Cardiac fibroblast (primary cell): ENCODE measurements at places on chromosomes 5 and 9.

DNA sequence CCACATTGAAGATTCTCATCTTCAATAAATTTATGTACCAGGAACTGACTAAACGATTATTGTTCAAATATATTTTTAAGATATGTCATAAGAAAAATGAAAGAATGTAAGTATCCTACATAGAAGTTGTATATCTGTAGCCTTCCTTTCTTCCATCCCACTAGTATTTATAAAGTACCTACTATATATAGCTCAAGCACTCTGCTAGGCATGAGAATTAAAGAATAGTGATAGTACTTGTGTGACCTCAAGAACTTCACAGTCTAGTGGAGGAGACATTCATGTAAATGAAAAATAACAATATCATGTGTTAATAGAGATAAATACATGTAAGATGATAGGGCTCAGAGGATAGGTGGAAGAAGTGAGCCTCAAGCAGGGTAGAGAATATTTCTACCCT, 201.0 kb upstream of the HMHB1 start:
- no peak for DNase-seq

- peak; percentile 54 for DNase-seq
Observed at GRCh38 chr9:133731876-133732638, 6.1 kb downstream of the SARDH start.

DNA sequence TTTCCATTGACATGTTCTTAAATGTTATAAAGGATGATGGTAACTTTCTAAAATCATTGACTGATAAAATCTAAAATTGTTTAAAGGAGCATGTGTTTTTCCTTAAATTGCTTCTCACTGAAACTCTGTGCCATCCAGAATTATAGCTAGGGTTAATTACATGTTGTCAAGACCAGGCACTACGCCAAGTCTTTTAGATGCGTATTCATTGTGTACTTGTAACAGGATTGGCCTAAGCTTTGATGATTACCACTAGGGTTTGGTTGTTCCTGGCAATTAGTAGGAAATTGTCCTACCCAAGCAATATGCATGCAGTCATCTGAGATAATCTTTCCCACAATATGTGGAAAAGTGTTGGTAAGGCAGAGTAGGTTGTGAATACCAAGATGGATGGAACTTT, 43.8 kb downstream of the PRKACG start:
- no peak for DNase-seq

GRCh38 chr9:123175854-123176629, 92.3 kb downstream of the STRBP start:
- no peak for DNase-seq

GRCh38 chr9:30065888-30066287, 2318.6 kb upstream of the ACO1 start:
- DNase-seq = no peak

DNA sequence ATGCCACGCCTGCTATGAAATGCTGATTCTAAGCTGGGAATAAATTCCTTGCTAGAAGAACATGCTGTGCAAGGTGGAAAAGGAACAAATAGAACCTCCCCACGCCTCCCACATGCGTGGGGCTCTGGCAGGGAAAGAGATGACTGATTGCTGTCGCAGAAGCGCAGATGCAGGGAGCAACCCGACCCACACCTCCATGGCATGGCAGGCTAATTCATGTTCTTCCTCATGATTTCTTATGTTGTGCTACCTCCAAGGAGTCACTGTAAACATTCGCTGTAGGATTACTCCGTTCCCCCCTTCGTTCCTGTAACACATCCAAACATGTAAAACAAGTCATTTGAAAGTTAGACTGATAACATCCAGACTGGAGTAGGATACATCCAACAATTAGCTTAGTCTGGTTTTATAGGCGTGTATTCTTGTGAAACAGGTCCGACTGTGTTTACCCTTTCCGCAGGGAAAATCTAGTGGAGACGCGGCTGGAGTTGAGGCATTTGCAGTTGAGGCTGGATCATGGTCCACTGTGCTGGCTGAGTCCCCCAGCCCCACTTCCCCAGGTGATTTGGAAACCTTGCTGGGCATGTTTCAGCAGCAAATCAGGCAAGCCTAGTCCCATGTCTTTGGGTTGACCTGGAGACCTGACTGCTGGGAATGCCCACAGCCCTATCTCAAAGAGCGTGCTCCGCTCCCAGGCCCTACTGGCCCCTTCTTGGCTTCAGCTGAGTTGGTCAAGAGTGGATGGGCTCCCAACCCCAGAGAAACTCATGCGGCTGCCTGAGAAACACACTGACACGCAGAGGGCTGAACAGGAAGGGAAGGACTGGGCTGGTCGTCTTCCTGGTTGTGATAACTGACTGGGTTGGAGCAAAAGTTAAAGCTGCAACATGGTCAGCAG, 24.8 kb upstream of the ANKRD33B start:
- no peak for DNase-seq

DNA sequence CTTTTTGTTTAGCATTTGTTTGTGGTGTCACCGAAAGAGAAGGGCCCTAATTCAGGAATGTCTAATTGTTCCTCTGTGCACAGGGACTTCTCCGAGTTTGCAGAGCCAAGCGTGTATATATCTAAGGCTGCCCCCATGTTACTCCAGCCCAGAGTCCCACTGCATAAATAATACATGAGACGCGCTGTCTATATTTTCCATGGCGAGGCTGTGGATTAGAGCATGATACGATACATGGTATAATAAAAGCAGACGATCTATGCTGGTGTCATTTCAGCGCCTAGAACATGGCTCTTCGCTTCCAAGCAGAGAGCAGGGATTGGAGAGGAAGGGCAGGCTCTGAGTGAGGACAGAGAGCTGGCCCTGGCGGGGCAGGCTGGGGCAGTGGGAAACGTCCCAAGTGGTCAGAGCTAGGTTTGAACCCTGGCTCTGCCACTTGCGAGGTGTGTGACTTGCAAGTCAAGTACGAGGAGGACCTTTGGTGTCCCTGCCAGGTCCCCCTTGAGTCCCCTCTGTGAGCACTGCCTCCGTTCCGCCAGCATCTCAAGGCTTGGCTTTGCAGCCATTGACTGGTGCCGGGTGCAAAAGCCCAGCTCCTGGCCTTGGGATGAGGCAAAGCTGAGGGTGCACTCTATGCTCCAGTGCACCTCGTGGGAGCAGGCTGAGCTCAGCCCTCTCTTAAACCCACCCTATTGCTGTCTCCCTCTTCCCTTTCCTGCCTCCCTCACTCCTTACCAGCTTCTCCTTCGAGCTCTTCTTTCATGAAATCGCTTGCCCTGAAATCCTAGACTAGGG, 29.2 kb upstream of the LAMC3 start:
- DNase-seq = no peak
